ENCODE measurements at places on chromosomes 7 and 10.

- no peak for DNase-seq
Observed at GRCh38 chr10:88097092-88097516, 233.7 kb downstream of the PTEN start.

- no peak for DNase-seq
Observed at GRCh38 chr7:50762337-50762736, 20.4 kb downstream of the GRB10 start.

GRCh38 chr10:119980956-119981750 lies 88.6 kb downstream of the SEC23IP start:
- DNase-seq, result no peak

DNA sequence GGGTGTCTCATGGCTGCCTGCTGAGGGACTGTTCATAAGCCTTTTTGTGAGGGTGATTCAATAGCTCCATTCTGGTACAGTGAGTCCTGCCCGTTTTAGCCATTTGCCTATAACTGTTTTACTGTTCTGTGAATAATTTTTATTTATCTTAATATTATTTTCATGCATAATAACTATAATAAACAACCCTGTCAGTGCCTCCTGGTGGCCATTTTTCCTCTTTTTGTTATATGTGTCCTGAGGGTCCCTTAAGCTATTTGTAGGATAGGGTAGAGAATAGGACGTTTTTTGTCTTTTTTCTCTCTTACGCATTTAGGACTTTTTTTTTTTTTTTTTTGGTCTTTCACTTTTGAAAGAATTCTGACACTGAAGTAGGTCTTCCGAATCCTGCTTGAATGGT lies 2.9 kb downstream of the C1QL3 start:
- DNase-seq, result peak; percentile 41

DNA sequence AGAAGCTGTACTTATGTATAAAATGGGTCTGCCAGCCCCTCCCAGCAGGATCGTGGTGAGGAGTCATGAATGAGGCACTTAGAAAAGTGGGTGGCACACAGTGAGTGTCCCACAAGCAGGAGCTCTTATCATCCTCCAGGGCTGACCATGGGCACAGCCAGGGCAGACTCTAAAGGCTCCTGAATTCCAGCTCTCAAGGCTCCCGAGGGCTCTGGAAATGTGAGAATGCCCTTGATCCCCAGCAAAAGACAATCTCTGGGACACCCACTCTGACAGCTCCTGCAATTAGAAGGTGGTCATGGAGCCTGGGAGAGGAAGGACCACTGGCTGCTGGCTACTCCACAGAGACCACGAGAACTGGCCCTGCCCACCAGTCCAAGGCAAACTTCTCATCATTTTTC lies 1.6 kb downstream of the VSTM4 start:
- peak; percentile 8 for DNase-seq

DNA sequence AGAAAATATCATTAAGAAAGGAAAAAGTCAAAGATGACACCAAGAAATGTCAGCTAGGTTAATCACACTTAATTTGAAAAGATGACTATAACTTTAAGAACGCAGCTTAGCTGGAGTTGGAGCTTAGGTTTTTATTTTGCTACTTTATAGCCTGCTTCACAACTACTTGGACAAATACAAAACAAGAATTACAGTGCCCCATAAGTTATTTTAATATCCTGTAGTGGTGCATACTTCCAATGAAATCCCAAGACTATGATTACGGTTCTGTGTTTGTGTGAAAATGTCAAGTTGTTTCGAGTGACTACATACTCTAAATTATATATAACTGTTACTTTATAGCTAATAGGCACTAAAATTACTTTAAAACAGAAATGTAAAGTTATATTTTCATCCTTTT lies 244.6 kb upstream of the MGMT start:
- no peak for DNase-seq

DNA sequence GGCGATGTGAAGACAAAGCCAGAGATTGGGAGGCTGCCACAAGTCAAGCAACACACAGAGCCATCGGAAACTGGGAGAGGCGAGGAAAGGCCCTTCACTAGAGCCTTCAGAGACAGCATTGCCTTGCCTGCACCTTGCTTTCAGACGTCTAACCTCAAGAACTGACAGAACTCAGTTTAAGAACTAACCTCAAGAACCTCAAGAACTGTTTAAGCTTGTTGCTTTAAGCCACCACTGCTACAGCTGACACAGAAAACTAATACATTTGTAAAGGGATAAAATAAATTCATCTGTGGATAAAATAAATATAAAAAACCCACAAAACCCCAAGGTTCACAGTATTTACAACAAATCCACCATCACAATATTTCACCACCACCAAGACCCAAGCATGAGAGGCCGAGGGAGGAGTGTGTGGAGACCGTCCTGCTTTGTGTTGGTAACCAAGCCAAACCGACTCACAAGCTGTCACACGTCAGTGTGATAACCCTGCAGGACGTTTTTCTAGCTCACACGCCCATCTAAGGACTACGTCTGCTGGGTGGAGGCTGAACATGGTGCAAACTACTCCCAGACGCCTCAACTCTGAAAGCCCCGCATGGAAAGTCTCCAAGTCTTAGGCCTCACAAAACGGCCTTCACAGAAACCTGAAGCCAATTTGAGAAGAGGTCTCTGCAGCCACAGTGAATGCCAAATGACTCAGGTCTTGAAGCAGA lies 116.8 kb downstream of the ABLIM1 start:
- DNase-seq, result no peak

DNA sequence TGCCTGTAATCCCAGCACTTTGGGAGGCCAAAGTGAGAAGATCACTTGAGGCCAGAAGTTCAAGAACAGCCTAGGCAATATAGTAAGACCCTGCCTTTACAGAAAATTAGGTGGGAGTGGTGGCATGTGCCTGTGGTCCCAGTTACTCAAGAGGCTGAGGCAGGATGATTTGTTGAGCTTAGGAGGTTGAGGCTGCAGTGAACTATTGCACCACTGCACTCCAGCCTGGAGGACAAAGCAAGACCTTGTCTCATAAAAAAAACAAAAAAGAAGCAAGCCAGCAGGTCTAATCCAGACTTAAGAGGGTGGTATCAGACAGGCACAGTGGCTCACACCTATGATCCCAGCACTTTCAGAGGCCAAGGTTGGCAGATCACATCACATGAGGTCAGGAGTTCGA lies 24.5 kb upstream of the KCTD7 start:
- no peak for DNase-seq

GRCh38 chr10:4263601-4263921 lies 478.6 kb upstream of the KLF6 start:
- DNase-seq, result no peak

DNA sequence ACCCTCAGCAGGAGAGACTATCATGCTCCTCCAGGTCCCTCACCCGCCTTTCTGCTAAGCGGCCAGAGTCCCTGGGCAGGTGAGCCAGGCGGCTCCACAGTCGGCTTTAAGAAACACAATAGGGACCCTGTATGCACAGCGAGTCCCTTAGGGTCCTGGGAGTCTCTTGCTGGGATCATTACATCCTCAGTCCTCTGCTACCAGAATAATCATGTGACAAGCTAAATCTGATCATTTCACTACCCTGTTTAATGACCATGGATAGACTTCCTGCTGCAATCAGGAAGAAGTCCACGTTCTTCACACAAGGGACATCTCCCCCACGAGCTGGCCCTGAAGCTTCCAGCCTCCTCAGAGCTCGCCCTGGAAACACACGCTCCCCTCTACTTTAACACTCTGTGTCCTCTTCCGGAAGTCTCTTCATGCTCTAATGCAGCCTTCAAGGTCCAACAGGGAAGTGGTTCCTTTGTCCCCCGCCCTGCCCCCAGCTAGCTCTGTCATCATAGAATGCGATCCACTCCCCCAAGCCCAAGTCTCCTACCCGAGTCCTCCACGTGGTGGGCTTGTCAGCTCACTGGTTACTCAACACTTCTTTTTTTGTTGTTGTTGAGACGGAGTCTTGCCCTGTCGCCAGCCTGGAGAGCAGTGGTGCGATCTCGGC lies 101.5 kb downstream of the RNF216 start:
- no peak for DNase-seq

- DNase-seq, result no peak
Observed at GRCh38 chr7:42877862-42878261, 34.0 kb downstream of the C7orf25 start.

All from common myeloid progenitor, CD34-positive (primary cell).